Fibroblast of lung (primary cell): ENCODE measurements at places on chromosomes 5 and 9. TPM values are rescaled to one million over a fixed set of nuclear protein-coding genes. Genes with fewer than 3 reads are reported as not detected.

GRCh38 chr5:5063533-5063953, 76.6 kb upstream of the ADAMTS16 start:
- DNase-seq: no peak

DNA sequence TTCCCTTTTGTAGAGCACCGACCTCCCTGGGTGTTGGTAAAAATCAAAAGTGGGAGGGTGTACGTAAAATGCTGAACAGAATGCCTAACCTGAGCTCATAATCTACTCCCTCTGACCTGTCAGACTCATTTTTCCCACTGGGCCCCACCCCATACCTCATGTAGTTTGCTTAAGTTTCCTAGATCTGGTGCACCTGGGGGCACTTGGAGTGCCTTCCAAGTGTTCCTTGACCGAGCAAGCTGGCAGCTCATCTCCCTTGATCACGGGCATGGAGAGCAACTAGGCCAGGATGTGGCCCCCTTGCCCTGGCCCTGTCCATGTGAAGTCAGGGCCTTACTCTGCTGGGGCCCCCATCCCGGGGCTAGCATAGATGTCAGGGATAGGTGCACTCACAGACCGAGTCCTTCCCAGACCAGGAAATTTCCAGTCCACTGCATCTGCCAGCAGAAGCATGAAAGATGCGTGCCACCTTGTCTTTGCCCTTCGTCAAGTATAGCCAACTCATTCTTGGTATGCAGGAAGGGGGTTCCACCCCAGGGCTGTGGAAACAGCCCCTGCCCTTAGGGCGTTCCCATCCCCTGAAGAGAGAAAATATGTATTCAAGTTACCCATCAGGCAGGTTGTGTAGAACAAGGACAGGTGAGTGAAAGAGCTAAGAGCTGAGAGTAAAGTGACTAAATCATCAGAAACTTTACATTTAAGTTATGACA, 41.9 kb downstream of the SLC22A5 start:
- DNase-seq: no peak

DNA sequence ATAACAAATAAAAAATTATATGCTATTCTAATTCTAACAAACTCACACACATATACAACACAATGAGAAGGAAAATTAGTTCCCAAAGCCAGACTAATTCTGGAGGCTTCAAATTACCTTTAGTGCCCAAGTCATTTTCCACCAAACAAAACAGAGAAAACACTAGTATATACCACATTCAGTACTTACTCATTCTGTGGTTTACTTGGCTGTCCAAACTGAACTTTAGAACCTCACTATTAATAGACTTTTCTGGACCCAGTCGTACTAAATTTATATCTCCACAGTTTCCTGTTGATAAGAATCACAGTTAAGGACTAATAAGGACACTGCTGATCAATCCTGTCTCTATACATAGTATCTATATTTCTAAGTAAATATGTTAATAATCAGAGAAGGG, 66.4 kb downstream of the SETX start:
- peak; percentile 65 for DNase-seq

GRCh38 chr9:121088576-121088975, 13.8 kb downstream of the CNTRL start:
- no peak for DNase-seq

DNA sequence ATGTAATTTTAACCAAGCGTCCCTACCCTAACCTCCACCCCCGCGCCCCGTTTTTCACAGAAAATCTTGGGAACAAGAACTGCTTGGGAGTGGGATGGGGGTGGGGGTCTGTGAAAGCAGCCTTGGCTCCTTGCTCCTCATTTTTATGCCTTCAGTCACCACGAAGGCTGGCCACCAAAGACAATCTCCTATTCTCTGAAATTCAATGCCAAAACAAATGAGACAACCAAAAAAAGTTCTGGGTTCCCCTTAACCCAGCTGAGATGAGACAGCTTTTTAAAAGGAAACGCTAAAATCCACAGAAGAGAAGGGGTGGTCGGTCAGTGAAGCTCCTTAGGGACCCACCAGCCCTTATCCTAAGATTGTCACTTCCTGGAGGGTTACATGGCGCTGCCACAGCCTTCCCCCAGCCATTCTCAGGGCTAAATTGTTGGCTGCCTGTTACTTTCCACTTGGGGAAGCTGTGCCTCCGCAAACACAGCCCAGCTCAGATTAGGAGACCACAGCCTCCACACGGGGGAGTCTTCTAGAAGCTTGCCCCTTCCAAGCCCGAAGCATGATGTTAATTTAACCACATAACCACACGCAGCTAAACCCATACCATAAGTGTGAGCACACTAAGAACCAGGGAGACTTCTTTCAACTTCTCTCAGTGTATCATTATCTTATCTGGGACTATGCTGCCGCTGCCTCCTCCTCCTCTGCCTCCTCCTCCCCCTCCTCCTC, 136.3 kb downstream of the FOXD1 start:
- DNase-seq: peak; percentile 100

DNA sequence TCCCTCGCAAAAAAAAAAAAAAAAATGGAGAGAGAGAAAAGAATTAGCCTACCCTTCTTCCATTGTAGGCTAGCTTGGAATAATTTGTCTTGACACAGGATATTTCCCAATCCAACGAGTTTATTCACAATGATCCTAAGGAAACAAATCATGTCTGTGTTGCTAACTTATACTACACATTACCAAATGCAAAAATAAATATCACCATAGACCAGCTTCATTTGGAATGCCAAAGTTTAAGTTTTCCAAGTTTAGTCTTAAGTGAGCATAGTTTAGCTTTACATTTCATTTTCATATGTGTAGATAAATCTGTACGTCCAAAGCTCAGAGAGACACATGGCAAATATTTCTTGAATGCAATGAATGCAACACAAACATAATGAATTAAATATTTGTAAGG, 1106.2 kb upstream of the DMAC1 start:
- peak; percentile 53 for DNase-seq

Gene HCN1
- not detected in 2 replicates for total RNA-seq

Gene OSMR
- 74.7 and 102 TPM in 2 replicates for total RNA-seq

Gene PDLIM4
- 44.4 and 67.2 TPM in 2 replicates for total RNA-seq

Gene SLCO4C1
- under 0.01 TPM in 1 of 2 replicates, not detected in the other for total RNA-seq

Gene GAS1
- 7.4 and 15.2 TPM in 2 replicates for total RNA-seq

Gene ENG
- 11.8 and 30.4 TPM in 2 replicates for total RNA-seq

Gene FBP1
- not detected in 2 replicates for total RNA-seq
